AG20443 (cell line): ENCODE measurements at places on chromosomes 13 and 19.

- no peak for DNase-seq
These were observed 12.4 kb downstream of the RAB20 start for GRCh38 chr13:110548891-110549794.

DNA sequence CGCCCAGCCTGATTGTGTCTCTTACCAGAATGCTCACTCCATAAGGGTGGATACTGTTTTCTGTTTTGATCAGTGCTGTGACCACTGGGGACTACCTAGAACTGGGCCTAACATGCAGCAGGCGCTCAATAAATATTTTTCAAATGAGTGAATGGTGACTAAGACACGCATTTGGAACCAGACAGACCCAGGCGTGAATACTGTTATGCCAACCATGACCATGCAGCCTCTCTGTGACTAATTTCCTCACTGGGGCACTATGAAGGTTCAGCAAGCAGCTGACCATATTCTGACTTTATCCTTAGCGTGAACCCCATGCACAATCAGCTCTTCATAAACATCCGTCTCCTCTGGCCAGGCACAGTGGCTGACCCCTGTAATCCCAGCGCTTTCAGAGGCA lies 13.0 kb upstream of the SPC24 start:
- peak; percentile 87 for DNase-seq

GRCh38 chr19:2329501-2329916 lies 1.0 kb downstream of the SPPL2B start:
- DNase-seq, result no peak

DNA sequence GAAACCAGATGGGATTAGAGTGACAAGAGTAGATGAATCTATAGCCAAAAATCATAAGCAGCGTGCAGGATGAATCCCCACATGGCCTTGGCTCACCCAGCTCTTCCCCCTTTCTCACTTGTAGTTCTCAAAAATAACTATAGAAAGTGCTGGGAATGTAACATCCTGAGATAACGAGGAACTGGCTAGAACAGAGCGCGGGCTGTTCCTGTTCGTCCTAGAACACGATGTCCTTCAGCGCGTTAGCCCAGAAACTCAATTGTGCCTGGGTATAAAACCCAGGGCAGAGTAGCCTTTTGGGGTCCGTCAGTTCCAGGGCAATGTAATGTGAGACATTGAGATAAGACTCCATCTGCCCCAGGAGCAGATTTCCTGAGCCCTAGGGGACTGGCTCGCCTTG lies 326.2 kb downstream of the TSHZ3 start:
- DNase-seq, result no peak

DNA sequence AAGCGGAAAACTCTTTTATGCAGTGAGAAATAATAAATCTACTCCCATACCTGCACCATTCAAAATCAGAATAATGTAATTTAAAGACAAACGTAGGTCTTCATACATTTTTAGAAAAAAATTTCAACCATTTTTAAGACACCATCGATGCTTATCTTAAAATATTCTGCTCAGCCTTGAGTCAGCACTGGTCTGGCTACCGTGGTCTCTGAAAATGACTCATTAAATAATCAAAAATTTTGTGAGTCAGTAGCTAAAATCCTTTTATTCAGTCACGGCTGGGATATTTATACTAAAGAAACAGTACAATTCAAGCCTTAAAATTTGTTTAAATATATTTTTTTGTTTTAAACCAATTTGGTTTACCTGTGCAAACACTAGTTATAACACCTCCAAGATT lies 2862.8 kb upstream of the PCDH20 start:
- DNase-seq, result peak; percentile 31

DNA sequence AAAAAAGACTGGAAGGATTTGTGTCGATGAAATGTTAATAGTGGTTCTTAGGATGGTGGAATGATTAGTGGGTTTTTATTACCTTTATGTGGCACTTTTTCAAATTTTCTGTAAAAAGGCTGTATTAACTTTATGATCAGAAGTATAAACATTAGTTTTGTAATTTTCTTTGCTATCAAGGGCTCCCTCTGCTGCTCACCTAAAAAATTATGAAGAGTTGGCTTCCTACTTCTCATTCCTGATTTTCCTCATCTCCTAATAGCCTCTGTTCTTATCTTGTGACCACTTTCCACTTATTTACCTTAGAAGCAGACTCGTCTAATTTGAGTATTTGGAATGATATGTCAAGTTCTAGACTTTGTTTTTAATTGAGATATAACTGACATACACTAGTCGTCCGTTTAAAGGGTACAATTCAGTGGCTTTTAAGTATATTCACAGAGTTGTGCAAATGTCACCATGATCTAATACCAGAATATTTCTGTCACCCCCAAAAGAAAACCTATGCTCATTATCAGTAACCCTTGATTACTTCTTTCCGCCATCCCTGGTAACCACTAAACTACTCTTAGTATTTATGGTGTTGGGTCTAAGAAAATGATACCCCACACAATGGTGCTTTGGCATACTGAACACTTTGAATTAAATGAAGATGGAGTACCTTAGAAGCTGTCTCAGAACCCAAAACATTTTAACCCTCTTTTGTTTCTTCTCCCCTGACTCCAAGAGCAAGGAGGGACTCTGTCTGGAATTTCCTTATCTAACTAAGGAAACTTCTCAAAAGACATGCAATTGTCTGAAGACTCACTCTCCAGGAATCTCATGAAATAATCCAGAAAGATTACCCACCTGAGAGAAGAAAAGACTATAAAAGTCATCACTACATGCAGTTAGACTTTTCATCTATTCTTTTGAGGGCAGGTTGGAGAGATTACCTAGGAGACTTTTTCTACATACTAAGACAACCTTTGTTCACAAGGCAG lies 311.3 kb downstream of the DLEU7 start:
- no peak for DNase-seq

DNA sequence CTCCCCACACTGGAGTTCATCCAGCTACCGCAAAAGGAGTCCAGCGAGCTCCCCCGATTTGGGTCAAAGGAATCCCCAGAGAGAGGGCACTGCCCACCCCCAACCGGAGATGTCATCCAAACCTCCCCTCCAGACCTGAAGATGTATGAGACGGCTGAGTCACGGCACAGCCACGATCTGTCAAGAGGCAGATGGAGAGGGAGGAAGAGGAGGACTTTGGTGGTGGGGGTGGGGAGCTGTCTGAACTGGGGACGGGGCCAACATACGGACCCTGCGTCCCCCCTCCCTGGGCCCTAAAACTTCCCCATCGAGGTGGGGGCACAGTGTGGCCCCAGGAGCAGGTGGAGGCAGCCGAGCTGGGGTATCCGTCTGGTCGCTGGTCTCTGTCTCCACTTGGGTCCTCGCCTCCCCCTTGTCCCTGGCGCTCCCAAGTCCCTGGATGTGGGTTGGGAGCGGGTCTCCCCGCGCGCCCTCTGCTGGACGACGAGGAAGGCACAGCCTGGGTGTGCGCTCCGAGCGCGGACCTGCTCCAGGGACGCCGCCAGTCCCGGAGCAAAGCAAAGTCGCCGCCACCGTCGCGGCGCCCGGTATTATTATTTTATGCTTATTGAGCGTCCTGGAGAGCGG lies 3.8 kb downstream of the PDE4A start:
- peak; percentile 92 for DNase-seq

DNA sequence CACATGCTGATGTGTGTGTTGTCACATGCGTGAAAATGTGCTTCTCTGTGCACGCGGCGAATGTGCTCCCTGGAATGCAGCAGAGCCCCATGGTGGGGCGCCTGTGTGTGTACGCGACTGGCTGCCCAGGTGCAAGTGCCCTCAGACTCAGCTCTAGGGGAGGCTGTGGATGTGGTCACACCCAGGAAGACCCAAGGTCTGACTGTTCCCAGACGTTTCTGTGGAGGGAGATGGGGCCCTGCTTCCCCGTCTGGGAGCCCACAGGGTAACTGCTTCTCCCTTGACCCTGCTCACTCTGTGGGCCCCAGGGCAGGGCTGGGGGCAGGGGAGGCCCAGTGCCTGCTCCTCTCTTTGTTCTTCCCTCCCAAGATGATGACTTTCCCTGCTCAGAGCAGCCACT lies 7.9 kb upstream of the UQCR11 start:
- DNase-seq, result no peak

DNA sequence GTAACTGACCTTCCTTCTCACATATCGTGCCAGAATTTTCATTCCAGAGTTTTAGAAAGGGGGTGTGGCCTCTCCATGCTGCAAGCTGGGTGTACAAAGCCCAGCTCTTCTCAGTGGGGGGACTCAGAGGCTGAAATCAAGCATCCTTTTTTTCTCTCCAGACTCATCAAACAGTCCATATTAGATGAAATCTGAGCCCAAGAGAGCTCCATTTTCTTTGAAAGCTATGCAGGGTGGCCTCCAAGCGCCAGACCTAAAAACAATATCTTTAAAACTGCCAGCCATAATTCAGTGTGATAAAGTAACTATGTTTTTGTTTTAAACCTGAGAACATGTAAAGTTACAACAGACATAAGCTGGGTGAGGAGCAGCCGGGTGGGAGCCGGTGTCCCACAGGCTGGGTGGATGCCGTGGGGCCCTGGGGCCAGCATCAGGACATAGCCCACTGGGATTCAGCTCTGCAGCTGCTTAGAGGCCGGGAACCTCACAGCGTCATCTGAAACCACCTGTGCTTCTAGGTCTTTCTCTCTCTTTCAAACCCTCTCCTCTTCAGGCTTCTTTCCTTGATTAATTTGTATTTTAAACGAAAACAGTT lies 249.2 kb downstream of the ZNF536 start:
- DNase-seq, result no peak

DNA sequence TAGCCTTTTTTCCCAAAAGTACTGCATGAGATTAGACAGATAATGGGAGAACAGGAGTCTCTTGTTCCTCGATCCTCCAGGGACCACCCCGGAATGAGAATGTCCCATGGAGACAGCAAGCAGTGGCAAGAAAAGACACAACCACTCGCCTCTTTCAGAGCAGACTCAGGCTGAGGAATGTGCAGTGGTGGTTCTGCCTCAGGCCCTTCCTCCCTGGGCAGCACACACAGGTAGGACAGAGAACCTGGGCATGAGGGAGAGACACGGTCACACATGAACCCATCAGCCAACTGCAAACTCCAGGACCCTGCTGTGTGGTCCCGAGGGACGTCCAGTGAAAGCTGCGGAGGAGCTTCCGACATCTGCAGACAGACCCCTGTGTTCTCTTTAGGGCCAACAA lies 31.0 kb downstream of the CRYL1 start:
- DNase-seq, result no peak

DNA sequence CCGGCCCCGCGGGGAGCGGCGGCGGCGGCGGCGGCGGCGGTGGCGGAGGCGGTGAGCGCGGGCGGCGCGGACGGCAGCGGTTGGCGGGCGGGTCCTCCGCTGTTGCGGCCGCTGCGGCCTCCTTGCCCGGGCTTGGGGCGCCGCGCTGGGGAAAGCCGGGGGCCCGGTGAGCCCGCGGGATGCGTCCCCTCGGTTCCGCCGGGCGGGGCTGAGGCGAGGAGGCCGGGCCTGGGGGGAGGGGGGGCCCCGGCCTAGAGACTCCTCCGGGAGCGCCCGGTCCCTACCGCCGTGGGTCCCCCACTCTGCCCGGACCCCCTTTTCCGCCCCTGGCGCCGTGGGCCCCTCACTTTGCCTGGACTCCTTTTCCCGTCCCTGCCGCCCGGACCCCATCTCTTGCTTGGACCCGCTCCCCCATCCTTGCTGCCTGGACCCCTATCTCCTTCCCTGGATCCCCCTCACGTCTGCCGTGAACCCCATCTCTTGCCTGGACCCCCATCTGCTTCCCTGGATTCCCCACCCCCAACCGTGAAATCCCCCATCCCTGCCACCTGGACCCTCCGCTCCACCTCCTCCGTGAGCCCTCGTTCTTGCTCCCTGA lies 28.6 kb upstream of the NDUFS7 start:
- DNase-seq, result peak; percentile 84

DNA sequence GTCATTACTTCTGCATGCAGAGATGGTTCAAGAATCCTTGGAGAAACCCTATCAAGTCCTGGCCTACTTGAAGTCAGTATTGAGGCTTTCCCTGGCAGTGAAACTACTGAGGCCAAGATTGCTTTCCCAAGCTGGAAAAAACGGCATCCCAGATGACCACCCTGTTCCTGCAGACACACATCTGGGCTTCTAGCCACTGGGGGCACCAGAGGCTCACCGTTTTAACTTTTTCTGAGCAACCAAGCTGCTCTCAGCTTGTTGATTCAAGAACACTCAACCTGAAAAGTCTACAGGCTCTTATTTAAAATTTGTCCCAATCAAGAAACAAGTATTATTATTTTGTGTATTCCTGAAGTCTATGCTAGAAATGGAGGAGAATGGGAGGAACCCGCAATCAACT lies 66.6 kb downstream of the SPRYD7 start:
- peak; percentile 45 for DNase-seq

GRCh38 chr13:49357694-49358093 lies 86.2 kb downstream of the CAB39L start:
- peak; percentile 42 for DNase-seq

DNA sequence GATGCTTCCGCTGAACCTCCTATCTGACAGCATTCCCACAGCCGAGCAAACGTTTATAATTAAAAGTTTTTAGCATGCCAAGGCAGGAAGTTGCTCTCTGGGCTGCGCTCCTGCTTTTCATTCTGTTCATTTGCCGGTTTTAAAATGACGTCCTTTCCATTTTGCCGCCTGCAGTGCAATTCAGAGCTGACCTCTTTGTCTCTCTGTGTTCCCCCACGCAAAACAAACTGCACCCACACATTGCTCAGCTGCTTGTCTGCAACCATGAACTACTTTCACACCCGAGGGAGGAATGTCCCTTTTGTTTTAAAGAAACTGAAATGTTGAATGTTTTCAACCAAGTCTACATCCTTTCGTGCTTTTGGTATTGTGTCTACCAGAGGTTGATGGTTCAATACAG lies 416.5 kb downstream of the EFNB2 start:
- DNase-seq, result no peak

GRCh38 chr19:10419646-10420443 lies 493 bp upstream of the PDE4A start:
- peak; percentile 50 for DNase-seq

GRCh38 chr13:77800219-77800618 lies 102.7 kb downstream of the SLAIN1 start:
- DNase-seq, result peak; percentile 20

DNA sequence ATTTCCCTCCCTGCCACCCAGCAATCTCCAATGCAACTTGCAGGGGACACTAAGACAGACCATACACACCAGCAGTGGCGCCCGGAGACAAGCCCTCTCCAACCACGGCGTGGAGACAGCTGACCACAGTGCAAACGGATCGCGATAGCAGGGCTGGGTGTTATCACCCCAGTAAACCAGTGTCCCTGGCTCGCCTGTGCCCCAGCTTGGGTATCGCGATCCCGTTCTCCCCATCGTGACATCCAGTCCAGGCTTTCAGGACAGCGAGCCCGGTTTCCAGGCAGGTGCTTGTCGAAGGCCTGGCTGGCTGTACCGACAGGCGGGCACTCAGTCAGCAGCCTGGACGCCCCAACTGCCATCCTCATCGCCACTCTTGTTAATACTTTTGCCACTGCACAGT lies 20.7 kb upstream of the NANOS2 start:
- no peak for DNase-seq
